Activated naive CD4-positive, alpha-beta T cell treated with Interleukin-2 at 50 U/mL for 16 hours (primary cell): ENCODE measurements at places on chromosomes 12 and 14.

- no peak for DNase-seq
Observed at GRCh38 chr14:102545461-102546265, 36.1 kb upstream of the ANKRD9 start.

- DNase-seq, result no peak
Observed at GRCh38 chr12:124550123-124551089, 17.0 kb downstream of the NCOR2 start.

DNA sequence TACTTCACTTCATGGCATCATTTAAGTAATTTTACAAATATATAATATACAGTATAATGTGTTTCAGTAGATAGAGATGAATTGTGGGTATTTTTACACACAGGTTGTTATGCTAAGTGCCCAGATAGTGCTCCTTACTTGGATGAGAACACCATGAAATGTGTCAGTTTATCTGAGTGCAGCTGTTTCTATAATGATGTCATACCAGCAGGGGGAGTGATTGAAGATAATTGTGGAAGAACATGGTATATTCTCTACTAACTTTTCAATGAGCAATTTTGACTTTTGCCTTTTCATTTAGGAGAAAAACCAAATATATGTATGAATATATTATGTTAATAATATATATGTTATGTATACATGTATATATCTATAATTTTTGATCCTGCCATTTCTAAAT lies 221.6 kb downstream of the LRRK2 start:
- no peak for DNase-seq

DNA sequence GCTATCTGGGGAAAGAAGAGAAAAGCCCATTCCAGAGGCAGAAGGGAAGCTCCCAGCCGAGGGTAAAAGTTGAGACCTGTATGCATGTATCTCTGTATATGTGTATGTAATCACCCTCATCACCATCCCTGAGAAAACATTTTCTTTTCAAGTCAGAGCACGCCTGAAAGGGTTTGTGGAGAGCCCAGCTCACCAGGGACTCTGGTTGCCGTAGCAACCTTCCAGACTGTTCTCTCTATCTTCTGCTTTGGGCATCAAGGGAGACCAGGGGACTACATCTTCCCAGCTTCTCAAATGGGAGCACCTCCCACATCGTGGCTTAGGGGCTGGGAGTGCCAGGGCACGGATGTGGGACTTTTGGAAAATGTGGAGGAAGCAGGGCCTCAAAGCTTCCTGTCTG lies 93.5 kb downstream of the GALNT8 start:
- no peak for DNase-seq

DNA sequence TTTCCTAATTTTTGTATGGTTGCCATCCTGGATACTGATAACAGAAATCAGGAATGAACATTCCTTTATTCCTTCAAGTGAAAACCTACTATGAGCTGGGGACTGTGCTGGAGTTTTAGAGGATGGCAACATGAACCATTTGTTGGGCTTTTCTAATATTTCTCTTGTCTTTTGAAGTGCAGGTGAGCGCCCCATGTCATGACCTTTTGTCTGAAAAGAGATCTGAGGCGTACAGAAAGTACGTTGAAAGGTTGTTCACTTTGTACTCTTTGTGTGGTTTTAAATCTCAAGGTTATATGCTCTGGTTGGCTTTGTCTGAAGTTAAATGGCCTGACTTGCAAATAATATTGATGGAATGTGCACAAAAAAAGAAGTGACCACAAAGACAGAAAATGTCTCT lies 79.0 kb downstream of the GAS2L3 start:
- DNase-seq, result no peak

- DNase-seq, result no peak
Observed at GRCh38 chr12:101962486-101962885, 85.1 kb downstream of the DRAM1 start.

DNA sequence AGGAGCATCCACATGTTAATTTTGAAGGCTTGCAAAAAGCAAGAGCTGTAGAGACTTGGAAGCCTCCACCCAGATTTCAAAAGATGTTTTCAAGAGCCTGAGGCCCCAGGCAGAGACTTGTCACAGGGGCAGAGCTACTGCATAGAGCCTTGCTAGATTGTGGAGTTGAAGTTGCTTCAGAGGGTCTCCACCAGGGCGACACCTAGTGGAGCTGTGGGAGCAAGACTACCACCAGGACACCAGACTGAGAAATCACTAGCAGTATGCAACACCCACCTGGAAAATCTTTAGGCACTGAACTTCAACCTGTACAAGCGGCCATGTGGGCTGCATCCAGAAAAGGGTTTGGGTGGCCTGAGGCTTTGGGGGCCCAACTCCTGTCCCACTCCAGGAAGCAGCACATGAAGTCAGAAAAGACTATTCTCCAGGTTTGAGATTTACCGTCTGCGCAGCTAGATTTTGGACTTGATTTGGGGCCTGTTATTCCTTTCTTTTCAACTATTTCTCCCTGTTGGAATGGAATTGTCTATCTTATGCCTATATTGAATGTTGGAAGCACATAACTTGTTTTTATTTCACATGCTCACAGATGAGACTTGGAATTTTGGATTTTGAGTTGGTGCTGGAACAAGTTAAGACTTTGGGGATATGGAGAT lies 508.6 kb downstream of the FLRT2 start:
- peak; percentile 23 for DNase-seq

DNA sequence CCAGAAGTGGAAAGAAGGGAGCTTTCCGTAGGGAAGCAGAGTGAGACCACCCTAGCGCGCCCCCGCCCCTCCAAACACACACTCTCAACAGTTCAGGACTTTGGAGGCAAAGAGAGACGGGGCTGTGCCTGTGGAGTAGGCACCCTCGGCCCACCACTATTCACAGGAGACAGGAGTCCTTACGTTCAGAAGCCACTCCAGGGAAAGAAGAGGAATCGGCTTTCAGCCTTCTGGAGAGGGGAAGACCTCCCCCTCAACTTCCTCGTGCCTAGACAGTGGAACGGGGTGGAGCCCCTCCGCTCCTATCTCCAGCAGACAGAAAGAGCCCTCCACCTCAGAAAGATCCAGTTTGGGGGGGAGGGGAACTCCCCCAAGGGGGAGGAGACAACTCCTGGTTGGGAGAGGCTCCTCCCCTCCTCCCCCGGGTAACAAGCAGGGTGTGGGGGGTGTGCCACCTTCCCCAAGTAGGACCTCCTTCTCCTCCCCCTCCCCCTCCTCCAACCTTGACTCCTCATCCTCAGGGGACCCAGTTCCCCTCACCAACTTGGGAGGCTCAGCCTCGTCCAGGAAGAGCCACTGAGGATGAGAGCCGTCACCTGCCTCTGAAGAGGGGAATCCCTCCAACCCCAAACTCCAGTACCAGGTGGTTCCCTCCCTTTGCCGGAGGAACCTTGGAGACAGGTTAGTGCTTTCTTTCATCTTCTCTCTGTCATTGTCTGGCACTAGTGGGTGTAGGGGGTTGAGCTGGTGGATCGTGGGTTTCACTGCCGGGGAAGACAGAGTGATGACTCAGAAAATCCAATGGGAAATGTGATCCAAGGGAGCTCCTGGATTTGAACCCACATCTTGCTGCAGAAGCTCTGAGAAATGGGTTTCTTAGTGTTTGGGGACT lies 883 bp downstream of the FOXJ2 start:
- DNase-seq, result peak; percentile 41

- DNase-seq, result no peak
Observed at GRCh38 chr12:128690641-128691040, 133.1 kb downstream of the SLC15A4 start.

DNA sequence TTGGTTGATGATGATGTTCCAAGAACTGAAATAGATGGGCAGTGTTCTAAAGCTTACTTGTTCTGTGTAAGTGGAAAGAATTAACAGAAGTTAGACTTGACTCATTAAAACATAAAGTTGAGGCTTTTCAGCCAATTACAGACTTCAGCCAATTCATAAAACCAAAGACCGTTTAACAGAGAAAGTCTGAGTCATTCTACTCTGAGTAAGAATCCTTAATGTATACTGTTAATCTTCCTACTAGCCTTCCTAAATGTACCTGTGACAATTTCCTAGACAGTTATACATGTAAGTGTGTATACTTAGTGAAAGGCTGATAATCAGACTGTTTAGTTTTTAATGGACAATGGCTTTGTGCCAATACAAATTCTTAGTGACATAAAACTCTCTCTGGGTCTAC lies 681.0 kb downstream of the RPL10L start:
- no peak for DNase-seq

DNA sequence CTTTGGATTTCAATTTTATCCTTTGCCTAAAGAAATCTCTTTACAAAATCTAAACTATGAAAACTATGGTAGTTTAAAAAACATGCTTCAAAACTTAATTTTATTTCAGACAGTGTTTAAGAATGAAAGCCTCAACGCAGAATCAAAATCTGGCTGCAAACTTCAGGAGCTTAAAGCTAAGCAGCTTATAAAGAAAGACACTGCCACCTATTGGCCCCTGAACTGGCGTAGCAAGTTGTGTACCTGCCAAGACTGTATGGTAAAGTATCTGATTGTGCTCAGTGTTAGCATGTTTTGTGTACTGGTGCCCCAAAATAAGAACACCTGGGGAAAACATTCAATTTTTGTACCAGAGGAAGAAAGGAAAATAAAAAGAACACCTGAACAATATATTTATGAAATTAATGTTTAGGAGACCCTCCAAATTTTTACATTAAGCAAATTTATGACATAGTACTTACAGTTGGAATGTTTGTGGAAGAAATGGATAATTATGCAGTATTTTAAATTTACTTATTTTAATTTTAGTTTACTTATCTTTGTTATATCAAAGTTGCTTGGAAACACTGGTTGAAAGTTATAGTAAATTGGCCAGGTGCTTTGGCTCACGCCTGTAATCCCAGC lies 12.2 kb downstream of the UBR7 start:
- peak; percentile 35 for DNase-seq

DNA sequence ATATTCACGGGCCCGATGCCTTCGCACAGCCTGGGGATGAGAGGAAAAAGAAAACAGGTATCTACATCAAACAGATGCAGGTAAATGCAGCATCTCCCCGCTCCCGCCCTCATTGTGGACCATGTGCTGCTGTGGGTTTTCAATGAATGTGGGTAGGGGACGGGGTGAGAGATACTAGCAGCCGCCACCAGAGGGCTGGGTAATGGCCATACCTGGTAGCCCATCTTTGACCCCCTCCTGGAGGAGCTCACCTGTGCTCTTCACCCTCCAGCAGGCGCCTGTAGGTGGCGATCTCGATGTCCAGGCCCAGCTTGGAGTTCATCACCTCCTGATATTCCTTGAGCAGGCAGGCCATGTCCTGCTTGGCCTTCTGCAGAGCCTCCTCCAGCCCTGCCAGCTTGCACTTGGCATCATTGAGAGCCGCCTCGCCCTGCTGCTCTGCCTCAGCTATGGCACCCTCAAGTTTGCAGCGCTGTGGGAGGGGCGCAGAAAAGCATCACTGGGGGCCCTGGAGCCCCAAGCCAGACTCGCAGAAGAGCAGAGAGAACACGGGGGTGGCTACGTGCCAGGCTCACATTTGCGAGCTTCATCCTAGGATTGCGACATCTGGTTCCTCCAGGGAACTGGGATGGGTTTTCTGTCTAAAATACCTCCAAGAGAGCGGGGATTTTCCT lies 10.2 kb downstream of the KRT82 start:
- no peak for DNase-seq
